ENCODE measurements at places on chromosomes 5 and 9. TPM values are rescaled to one million over a fixed set of nuclear protein-coding genes. Genes with fewer than 3 reads are reported as not detected.

The CETN3 gene
- 7.3 TPM for total RNA-seq

DNA sequence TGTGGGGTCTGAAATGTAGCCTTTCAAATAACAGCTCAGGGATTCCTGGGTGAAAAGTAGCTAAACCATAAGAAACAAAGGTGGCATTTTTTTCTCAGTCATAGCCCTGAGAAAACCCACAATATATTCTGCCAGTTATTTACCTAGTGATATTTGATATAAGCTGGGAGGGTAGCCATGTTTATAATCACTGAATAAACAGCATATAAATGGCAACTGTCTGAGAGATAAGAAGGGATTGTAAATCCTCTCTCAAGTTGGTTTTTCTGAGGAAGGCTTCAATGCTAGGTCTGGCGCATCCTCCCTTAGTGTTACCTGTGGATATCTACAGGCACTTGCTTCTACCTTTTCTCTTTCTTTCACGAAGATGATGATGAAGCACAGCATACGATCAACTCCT is 1080.5 kb upstream of the DMAC1 start:
- DNase-seq = no peak

- DNase-seq = no peak
Observed at GRCh38 chr5:931570-932145, 39.0 kb downstream of the TRIP13 start.

GRCh38 chr9:82890865-82891264 is 172.1 kb downstream of the RASEF start:
- no peak for DNase-seq

GRCh38 chr5:1727571-1727970 is 72.1 kb downstream of the MRPL36 start:
- DNase-seq = no peak

- DNase-seq = no peak
Observed at GRCh38 chr9:35646153-35646532, 4.6 kb downstream of the SIT1 start.

- no peak for DNase-seq
Observed at GRCh38 chr9:120650352-120650751, 63.9 kb downstream of the MEGF9 start.

GRCh38 chr5:86465052-86465838 is 152.5 kb upstream of the COX7C start:
- DNase-seq = no peak
